ENCODE measurements at places on chromosomes 2 and 18. TPM values are rescaled to one million over a fixed set of nuclear protein-coding genes. Genes with fewer than 3 reads are reported as not detected.

CBLN2 gene
- total RNA-seq: not detected

FER1L5 gene
- 0.49 TPM for total RNA-seq

TTR gene
- not detected for total RNA-seq

GPAT2 gene
- 0.10 TPM for total RNA-seq

PRSS56 gene
- not detected for total RNA-seq

MAP3K19 gene
- 45.7 TPM for total RNA-seq

TDRD15 gene
- not detected for total RNA-seq

TCF23 gene
- total RNA-seq: not detected

HOXD13 gene
- total RNA-seq: not detected

TLX2 gene
- total RNA-seq: not detected

FSHR gene
- not detected for total RNA-seq

TMEM87B gene
- total RNA-seq: 45.9 TPM

C2orf15 gene
- total RNA-seq: 1.8 TPM

DPP10 gene
- 0.46 TPM for total RNA-seq

CDH19 gene
- 1.4 TPM for total RNA-seq

UGT1A3 gene
- total RNA-seq: not detected

MC5R gene
- not detected for total RNA-seq

RFX8 gene
- total RNA-seq: not detected

SLC30A3 gene
- 0.20 TPM for total RNA-seq

NEURL3 gene
- total RNA-seq: not detected

TEKT4 gene
- total RNA-seq: 1.5 TPM

TXNDC9 gene
- total RNA-seq: 29.3 TPM

PROKR1 gene
- 0.06 TPM for total RNA-seq

CD302 gene
- total RNA-seq: 42.8 TPM

KIF5C gene
- 0.44 TPM for total RNA-seq

FASTKD1 gene
- total RNA-seq: 21.7 TPM

STON1 gene
- total RNA-seq: 15.9 TPM

SLC38A11 gene
- 0.30 TPM for total RNA-seq

LIMS3 gene
- total RNA-seq: 2.0 TPM

OST4 gene
- 206 TPM for total RNA-seq

LDLRAD4 gene
- total RNA-seq: 25.2 TPM

PTPRN gene
- 4.4 TPM for total RNA-seq

CTAGE1 gene
- not detected for total RNA-seq

FBXO15 gene
- total RNA-seq: 2.6 TPM

SERPINE2 gene
- 2.2 TPM for total RNA-seq

CYP1B1 gene
- total RNA-seq: 22.0 TPM

SANBR gene
- 7.3 TPM for total RNA-seq

MYL1 gene
- total RNA-seq: not detected

SLC23A3 gene
- total RNA-seq: 6.3 TPM

DAW1 gene
- 5.2 TPM for total RNA-seq

CRYGC gene
- total RNA-seq: not detected

CXCR1 gene
- 3.1 TPM for total RNA-seq

HOXD12 gene
- total RNA-seq: not detected

NPAS2 gene
- 26.6 TPM for total RNA-seq

CHRNG gene
- total RNA-seq: not detected

ADCYAP1 gene
- total RNA-seq: 0.30 TPM

Data from upper lobe of left lung (tissue), 6 donors.